NCI-H2107 (cell line): ENCODE measurements at places on chromosomes 11 and 22.

GRCh38 chr11:17531636-17532113 lies 12.5 kb downstream of the USH1C start:
- DNase-seq = no peak

GRCh38 chr22:43447380-43447779 lies 35.6 kb downstream of the MPPED1 start:
- DNase-seq = peak; percentile 83

- DNase-seq = no peak
These were observed 15.5 kb upstream of the NNMT start for GRCh38 chr11:114280696-114281095.

- no peak for DNase-seq
These were observed 2.6 kb upstream of the P2RY2 start for GRCh38 chr11:73215191-73216134.

DNA sequence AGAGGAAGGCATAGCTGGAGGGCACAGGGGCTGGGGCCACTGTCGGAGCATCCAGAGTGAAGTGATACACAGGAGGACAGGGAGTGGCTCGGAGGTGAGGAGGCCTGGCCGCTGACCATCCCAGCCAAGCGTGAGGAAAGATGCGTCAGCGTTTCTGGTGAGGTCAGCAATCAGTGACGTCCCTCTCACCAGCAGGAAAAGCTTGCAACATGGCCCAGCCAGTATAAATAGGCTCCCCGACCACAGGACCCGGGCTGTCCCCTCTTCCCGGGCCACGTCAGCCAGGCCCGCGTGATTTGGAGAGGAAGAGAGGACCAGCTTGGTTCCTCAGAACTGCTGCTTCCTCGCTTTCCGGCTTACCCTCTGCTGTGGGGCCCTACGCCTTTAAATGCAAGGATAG lies 4.2 kb upstream of the OSM start:
- DNase-seq = no peak

DNA sequence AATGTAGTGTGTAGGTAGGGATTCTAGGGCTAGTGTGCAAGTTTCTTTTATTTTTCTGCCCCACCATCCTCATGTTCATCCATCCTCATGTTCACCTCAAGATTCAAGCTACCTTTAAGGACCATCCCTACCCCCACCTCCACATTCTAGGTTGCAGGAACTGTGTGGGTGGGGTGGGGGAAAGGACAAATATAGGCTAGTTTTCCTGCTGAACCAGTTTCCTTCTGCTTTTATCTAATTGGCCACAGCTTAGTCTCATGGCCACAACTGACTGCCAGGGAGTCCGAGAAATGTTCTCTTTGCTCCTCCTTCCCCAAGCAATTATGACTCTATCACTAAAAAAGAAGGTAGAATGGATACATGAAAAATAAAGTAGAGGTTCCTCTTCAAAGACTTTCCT lies 179.0 kb upstream of the LARGE1 start:
- no peak for DNase-seq

DNA sequence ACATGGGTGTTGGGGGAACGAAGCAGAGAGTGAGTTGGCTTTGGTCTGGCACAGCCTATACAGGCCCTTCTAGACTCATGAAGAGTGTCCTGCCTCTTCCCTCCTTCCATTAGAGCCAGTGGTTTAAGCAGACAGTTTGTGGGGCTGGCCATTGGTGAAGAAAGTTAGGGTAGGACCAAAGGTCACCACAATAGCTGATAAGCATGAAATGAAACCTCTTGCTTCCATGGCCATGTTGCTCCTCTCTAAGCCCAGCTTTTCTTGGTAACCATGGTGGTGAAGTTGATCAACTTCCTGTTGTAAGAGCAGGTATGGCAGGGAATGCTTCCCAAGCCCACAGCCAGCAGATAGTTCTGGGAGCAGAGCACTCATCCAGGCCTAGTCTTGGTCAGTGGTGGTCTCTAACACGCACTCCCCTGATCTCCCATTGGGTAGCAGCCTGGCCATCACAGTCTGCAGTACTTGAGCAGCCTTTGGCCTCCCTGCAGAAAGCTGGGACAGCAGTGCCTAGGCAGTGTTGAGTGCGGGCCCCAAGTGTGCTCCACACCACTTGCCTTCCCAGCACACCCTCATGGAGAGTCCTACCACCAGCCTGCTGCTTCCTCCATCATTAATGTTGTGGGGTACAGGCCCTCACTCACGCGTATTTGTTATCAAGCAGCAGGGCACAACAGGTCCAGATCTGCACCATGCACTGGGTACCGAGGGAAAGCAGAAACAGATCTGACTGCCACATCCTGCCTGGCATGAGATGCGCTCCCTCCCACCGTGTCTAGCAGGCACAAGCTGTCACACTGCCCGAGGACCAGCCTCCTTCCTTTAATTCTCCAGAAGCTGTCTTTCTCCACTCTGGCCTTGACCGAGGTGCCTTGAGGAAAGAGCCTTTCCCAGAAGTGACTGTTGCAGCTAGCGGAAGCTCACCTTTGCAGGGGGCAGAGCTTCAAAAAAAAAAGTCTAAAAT lies 65.8 kb upstream of the SUSD2 start:
- no peak for DNase-seq

- DNase-seq = peak; percentile 56
These were observed 27.1 kb downstream of the ARAP1 start for GRCh38 chr11:72724851-72725723.

GRCh38 chr11:81255895-81256294 lies 1477.8 kb downstream of the FAM181B start:
- no peak for DNase-seq

DNA sequence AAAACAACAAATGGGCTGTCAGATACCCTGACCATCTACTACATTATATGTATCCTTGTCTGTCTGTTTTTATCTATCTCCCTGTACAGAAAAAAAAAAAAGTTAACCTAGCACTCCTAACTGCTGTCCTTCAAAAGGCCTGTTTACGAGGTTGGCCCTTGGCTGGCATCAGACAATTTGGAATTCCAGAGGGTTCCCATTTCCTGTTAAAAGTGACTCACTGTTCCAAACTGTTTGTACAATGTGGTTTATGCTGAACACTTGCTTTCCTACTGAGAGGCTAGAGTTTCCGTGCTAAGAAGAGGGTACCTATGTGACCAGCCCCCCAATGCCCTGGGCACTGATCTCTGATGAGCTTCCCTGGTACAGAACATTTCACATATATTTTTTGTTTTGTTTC lies 65.9 kb upstream of the HMGXB4 start:
- no peak for DNase-seq

DNA sequence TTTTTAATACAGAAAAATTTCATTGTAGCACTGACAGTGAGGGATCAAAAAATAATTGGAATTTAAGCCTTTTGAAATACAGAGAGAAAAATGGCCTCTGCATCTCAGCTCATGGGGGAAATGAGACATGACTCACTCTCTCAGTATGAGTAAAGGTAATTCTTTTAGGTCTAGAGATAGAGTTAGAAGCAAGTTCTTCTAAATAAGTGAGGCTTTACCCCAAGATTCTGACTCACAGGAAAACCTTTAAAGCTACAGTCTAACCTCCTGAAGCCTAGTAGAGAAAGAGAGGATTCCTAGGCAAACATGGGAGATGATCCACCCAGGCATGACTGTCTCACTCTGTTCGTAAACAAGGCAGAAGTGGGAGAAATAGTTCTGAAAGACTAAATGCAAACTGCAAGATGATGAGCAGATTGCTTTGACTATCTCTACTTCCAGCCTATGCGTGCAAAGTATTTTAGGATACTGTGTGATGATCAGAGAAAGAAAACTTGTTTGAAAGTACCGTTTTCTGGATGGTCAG lies 1003.3 kb upstream of the CCDC90B start:
- no peak for DNase-seq

- DNase-seq = no peak
These were observed 7.2 kb downstream of the BPIFC start for GRCh38 chr22:32457031-32457430.

- no peak for DNase-seq
These were observed 180.0 kb downstream of the MAML2 start for GRCh38 chr11:96162816-96163499.

GRCh38 chr22:23714596-23715578 lies 24.1 kb downstream of the RGL4 start:
- no peak for DNase-seq

- DNase-seq = no peak
These were observed 687 bp downstream of the ZNF202 start for GRCh38 chr11:123740787-123741158.

DNA sequence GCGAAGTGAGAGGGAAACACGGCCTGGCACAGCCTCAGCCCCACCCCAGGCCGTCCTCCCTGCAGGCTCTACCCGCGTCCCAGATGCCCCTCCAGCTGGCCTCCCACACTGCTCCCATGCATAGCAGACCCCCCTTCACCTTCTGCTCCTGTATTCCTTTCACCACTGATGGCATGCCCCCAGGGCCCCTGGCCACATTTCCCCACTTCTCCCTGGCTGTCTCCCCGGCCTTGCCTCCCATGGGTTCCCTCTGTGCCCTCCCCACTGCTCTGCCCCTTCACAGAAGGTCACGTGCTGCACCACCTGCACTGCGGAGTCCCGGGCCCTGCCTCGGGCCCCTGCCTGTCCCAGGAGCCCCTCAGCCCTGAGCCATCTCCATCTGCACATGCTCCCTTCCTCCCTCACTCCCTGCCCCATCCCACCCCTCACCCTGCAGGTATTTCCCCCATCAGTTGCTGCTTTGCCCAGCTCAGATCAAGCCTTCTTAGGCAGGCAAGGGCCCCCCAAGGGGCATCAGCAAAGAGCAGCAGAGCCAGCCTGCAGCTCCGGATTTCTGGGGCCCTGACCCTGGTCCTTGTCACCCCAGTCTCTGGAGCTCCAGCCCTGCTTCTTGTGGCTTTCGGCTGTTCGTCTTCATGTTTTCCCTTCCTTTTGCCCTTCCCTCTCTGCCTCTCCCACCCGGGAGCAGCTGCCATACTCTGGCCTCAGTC lies 46.4 kb downstream of the GAB4 start:
- no peak for DNase-seq

DNA sequence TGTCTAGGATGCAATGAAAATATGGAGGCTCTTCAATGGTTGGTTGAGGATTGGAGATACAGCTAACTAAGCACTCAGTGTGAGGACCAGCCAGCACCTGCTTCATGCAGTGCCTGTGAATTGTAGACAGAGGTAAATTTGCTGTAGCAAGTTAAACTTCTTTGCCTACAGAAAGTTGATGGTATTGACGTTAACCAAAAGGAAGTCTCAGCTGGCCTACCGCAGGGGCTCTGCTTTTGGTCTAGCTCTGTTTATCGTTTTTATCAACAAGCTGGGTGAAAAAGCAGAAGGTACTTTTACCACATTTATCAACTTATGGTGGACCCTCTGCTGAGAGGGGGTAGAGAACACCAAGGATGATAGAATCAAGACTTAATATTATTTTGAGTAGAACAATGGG lies 51.6 kb downstream of the GRAMD1B start:
- no peak for DNase-seq

- DNase-seq = no peak
These were observed 11.3 kb upstream of the P2RY2 start for GRCh38 chr11:73206801-73207200.

- no peak for DNase-seq
These were observed 48.9 kb downstream of the FAR1 start for GRCh38 chr11:13717331-13717730.

GRCh38 chr11:90448256-90448655 lies 225.4 kb upstream of the CHORDC1 start:
- DNase-seq = no peak

DNA sequence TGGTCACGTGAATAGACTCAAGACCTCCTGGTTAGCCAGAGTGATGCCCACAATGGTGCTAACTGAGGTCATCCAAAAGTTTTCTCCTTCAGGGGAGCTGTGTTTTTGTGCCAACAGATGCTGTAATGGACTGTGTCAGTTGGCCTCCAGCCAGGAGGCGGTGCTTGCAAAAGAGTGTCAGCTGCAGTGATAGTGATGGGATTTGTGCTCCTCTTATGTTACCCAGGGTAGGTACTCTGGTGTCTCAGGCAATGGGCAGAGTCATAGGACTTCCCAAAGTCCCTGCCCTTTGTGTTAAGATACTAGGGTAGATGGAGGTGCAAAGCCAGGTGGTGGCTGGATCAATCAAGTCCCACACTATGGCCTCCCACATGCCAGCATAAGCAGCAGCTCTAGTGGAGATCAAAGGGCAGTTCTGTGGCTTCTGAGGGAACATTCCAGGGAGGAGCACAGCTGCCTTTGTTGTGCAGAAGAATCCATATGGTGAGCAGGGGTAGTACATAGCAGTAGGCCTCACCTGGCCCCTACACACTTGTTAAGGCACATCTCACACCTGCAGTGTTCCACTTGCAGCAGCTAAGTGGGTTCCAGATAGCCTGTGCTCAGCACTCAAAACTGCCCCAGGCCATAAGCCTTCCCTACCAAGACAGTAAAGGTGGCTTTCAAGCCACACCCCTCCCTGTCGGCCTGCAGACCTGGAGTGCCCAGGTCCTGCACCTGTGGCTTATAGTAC lies 9.4 kb upstream of the FANCF start:
- peak; percentile 13 for DNase-seq

DNA sequence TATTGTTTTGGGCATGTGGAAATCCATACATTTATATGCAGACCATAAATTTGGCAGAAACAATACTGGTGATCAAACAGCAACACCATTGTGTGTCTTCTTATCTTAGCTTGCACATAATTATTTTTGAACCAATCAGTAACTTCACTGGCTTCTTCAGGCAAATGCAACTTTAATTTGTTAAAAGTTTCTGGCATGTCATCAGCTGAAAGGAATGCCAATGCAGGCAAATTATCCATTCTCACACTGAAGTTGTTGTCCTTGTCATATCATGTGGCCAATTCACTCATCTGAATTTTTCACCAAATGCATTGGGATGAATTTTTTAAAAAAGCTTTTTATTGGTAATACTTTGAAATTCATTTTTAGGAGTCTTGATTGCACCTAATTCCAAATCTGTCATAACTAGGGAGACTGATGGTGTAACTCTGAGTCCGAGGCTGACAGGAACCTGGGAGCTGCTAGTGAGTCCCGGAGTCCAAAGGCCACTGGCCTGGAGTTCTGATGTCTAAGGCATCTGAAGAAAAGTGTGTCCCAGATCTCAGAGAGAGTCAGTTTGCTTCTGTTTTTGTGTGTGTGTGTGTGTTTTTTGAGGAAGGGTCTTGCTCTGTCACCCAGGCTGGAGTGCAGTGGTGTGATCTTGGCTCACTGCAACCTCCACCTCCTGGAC lies 17.4 kb upstream of the OR10V1 start:
- no peak for DNase-seq

DNA sequence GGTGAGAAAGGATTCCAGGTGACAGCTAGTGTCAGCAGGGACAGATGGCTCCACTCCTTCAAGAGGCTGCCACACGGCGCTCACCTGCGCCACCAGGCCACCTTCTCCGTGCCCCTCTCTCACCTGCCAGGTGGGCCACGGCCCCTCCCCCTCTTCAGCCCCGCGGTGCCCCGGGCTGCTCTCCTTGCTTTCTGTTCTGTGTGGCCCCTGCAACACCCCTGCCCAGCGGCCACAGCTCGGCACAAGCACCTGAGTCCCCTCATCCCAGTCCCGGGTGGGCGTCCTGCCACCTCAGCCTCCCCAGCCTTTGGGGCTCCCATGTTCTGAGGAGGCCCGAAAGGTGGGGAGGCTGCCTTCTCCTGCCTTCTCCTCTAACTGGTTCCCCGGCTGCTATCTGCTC lies 46.4 kb downstream of the APOL1 start:
- DNase-seq = no peak

DNA sequence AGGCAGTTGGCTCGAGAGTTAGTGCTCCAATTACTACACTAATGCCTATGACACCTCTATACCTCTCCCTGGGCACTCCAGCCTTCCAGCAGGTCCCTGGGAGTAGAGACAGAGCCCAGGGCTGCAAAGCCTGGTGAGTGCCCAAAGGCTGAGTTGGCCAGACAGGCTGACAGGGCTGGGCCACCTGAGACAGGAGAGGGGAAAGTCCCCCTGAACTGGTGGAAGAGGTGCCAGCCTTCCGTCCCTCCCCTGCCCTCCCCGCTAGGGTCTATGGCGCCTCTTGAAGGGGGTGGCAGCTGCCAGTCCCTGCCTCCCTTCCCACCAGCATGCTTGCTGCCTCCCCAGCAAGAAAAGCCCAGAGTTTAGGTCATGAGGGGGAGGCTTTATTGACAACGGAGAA lies 3.0 kb downstream of the KCNJ11 start:
- no peak for DNase-seq
